ENCODE measurements at places on chromosomes 7 and 10.

GRCh38 chr7:81327468-81328266, 408.8 kb upstream of the SEMA3C start:
- DNase-seq, result no peak

DNA sequence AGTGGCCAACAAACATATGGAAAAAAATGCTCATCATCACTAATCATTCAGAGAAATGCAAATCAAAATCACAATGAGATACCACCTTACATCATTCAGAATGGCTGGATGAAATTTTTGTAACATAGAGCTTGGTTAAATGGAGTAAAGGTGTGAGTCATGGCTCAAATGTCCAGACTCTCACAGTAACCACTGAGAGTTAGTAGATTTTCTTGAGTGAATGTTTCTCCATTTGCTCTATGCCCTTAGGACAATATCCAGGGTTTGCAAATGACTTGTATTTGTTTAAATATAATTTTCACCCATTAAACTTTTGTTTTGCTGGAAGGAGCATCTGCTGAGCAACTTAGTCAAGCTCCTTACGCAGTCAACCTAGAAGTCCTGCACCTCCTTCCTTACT, 967.2 kb downstream of the XPNPEP1 start:
- no peak for DNase-seq

- no peak for DNase-seq
These were observed 40.5 kb downstream of the CAPZA2 start for GRCh38 chr7:116902867-116903266.

DNA sequence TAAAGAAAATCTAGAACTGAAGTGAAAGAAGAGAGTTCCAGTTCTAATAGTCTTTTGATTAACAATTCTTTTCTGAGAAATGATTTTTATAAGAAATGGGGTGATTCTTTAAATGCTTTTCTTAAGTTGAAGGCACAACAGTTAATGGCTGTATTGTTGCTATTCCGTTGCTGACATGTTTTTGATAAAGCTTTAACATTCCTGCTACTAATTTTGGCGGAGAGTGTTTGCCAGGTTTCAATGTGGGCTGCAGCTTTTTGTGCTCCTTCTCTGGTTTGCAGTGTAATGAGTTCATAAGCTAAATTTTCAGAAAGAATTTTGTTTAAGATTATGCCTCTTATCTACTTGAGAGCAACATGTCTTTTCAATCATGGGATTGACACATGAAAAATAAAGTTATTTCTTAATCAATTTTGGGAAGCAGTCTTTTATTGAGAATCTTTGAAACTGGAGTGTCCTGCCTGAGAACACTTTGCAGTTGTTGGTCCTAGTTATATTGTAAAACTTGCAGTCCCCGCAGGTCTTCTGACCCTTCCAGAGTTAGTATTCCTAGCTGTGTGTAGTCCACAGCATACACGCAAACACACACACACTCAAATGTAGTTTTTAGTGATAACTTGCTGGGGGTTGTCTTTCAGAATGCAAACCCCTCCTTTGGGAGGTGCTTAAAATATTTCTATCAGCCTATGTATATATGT, 56.7 kb downstream of the COL17A1 start:
- no peak for DNase-seq

DNA sequence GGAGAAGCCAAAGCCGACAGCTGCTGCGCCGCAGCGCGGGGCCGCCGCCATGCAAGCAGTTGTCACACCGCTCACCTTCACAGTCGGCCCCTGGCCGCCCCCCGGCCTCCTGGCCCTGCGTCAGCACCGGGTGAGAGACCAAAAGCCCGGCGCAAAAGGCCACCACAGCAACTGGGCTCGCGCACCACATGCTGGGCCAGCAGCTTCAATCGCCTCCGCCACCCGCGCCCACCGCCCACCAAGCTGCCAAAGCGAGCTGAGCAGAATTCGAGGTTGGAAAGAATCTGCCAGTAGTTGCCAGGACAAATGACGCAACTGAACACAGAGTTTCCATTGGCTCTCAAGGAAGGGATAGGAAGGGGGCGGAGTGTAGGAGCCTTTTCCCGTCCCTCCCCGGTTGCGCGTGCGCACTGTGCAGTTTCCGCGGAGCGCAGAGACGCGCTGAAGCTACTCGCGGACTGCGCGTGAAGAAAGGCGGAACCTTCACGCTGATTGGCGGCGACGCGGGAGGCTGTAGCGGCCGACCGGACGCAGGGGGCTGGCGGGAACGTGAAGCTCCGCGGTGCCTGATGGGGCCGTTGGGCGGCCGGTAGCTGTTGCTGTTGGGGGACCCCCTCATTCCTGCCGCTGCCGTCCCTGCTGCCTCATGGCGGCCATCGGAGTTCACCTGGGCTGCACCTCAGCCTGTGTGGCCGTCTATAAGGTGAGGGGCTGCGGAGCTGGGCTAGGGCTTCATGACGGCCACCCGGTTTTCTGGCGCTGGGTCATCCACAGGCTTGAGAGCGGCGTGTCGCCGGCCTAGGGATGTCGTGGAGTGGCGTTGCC, at the start of the genes CDNF, HSPA14 and MSANTD7:
TSS of gene CDNF (minus strand) at position 281 of the 825 bp plus-strand sequence. CDS start at position 190, 91 bp downstream.
TSS of gene HSPA14 (plus strand) at position 550 of the 825 bp plus-strand sequence. CDS start at position 647, 97 bp downstream.
TSS of gene MSANTD7 (plus strand) at position 550 of the 825 bp plus-strand sequence. CDS start 3,979 bp downstream, outside the sequence.
- peak; percentile 92 for DNase-seq
